ENCODE measurements at places on chromosomes 2 and 18.

- DNase-seq = no peak
Observed at GRCh38 chr2:224440988-224441387, 39.1 kb upstream of the FAM124B start.

GRCh38 chr2:200306931-200307723, 634 bp downstream of the SPATS2L start:
- peak; percentile 51 for DNase-seq

DNA sequence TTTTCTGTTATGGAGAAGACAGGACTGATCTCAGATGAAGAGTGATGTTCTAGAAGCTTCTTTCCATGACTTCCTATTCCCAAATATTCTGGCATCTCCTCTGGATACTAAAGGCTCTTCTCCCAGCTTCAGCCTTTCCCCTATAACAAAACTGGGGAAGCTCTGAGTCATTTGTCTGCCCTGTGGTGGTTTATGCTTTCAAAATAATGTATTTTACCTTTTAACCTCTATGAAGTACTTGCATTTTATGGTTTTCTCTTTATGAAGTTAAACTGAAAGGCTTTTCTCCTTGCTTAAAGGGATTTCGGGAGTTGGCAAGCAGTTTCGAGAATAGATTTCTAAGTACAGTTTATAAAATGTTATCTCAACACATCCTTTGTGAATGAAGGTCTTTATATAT, 104.4 kb downstream of the TANC1 start:
- DNase-seq = no peak

GRCh38 chr18:11268153-11268552, 118.8 kb upstream of the PIEZO2 start:
- no peak for DNase-seq

DNA sequence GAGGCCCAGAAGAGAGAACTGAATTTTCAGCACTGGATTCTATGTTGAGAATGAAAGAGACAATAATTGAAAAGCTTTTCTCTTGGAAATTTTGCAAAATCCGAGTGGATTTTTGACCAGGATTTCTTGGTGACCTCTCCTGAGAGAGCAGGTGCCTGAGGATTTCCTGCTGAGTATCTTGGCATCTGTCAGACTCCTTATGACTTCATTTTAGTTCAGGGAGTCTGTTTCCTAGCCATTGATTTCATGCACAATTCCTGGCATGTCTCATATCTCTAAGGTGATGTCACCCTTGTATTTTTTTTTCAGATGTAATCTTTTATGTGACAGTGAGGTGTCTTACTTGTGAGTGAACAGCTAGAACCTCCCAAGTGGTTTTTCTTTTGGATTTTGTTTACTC, 195.9 kb downstream of the NEDD4L start:
- no peak for DNase-seq

DNA sequence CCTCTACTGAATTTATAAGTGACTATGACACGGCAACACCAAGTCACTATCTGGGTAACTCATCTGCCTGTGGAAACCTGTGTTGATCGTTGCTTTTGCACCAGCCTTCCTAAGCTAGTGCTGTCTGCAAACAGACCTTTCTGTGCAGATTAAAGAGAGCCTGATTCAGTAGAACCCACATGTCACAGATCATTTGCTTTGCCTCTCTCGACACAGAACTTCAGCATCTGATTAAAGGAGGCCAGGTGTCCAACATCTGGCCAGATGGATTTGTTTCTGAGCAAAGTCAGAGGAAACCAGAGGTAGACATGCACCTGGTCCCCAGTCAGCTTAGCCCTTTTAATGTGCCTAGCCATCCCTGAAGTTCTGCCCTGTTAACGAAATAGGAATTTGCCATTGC, 15.0 kb upstream of the TTR start:
- DNase-seq = no peak

- no peak for DNase-seq
Observed at GRCh38 chr2:51084750-51085149, 52.8 kb upstream of the NRXN1 start.

DNA sequence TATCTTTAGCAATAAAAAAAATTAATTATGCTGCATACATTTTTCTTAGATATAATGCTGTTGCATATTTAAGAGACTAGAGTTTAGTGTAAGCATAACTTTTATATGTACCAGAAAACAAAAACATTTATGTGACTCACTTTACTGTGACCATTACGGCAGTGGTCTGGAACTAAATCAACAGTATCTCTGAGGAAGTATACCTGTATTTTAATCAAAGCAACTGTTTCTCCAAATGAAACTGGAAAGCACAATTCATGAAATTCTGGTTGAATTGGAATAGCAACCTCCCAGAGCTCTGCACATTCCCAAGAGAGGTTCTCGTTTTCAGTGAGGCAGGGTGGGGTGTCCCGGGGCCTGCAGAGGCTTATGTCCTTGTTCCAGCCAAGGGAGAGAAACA, 112.2 kb upstream of the TACR1 start:
- no peak for DNase-seq

DNA sequence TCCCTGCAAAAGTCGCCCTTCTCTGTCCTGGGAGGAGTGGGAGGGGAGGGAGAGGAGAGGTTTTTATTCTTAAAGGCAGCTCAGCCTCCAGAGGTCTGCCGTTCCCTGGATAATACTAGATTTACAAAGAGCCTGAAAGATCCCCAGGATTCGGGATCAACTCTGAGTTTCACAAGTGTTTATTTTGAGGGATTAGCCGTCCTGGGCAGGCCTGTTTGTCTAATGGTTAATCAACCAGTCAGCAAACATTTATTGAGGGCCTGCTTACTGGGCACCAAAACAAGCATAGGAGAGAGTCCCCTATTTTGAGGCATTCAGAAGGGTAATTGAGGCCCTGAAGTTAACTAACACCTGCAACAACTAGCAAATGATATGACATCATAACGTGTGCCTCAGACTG, 152.6 kb upstream of the SLC1A4 start:
- no peak for DNase-seq

DNA sequence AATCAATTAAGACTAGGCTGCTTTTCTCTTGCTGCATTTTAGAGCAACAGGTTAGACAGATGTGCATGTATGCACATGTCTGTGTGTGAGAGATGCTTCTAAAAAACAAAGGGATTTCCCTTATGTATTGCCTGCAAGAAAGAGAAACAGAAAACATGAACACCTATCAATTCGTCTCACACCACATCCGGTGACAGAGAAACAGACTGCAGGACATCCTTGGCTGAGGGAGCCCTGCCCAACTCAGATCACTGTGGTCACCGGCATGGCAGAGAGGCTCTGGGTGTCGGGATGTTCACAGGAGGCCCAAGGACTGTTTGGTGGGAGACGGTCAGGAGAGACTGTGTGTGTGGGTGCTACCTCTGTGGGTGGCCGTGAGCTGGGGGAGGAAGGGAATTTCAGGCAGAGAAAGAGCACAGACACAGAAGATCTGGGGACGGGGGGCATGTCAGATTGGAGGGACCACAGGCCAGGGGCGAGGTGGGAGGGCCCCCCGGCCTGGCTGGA, 24.9 kb downstream of the FHL2 start:
- no peak for DNase-seq

DNA sequence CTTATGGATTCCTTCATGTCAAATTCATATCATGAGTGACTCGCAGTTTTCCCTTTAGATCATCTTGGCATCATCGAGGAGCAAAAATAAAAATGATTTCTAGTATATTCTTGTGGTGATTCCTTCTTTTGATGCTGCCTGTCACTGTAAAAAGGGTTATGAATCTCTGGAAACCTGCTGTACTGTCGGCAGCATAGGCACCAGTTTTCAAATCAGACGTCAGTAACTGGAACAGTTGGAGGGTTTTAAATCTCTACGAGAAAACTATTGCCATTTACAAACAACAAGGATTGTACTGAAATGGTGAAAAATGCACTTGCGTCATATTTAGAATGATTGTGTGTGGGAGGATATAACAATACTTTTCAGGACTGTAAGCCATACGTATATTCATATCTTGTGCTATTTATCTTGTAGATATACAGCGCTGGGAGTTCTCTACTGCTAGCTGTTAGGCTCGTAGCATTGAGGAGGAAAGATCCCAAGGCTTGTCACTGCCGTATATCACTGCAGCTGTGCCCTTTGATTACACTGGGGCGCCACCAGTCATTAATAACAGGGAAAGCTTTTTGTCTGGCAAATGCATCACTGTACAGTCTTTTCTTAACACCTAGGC, 320.7 kb downstream of the MTX2 start:
- DNase-seq = no peak

DNA sequence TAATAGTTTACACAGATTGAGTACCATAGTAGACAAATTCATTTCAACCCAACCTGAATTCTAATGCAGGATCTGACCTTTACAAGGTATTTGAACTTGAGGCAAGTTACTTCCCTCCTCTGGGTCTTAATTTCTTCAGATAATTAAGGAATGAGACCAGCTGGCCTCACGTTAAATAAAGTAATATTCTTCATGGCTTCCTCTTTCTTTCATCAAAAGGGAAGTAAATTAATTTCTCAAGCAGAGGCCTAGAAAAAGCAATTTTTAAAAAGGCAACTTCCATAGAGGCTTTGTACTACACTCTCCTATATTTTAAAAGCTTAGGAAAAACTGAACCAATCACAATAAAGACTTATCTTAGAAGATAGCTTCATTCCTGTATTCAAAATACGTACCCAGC, 109.2 kb downstream of the EXOC6B start:
- DNase-seq = no peak

DNA sequence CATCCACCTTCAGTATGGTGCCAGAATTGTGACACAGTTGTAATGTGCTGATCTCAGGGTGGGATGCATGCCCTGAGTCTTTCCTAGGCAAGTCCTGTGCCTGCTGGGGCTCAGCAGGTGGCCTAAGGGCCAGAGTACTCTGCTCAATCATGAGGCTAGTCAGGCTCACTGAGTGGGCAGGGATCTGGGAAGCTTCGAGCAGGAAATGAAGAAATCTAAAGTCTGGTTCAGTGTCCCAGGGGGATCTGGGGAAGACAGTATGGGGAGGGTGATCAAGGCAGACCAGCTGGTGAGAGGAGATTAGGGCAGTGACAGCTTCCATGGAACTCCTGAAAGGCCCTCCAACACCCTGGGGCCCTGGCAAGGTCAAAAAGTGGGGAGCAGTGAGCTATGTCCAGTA, 8.9 kb upstream of the ANKRD29 start:
- DNase-seq = no peak

DNA sequence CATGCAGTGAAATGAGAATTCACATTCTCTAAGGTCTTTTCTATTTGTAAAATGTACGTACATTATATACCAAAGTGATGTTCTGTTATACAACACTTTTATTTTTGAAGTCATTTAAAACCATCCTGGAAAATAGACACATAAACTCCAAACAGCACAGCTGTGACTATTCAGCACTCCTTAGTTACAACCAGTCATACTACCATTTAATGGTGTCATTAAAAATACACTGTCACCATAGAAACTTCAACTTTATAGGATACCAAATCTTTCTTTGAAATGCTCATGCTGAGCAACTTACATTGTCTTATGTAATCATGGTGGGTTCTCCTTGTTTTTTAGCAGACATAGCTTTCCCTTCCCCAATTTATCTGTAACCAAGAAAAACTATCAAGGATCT, 85.3 kb downstream of the METTL4 start:
- DNase-seq = no peak
